PC-3 (cell line): ENCODE measurements at places on chromosomes 4 and X.

GRCh38 chr4:98601708-98602107 is 56.7 kb downstream of the TSPAN5 start:
- DNase-seq = peak; percentile 16

DNA sequence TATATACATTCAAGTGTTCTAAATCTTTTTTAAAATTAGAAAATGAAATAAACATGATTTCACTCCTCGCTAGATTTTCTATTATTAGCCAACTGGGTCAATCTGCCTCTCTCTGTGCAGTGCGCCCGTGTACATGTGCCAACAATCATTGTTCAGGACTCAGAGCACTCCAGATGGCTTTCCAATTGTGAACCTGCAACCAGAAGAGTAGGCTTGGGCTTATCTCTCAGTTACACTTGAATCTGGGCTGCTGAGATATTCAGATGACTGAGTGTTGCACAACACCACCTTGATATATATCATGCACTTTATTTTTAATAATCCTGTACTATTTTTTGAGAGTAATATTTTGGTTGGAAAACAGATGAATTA is 184.0 kb upstream of the FSTL5 start:
- no peak for DNase-seq

DNA sequence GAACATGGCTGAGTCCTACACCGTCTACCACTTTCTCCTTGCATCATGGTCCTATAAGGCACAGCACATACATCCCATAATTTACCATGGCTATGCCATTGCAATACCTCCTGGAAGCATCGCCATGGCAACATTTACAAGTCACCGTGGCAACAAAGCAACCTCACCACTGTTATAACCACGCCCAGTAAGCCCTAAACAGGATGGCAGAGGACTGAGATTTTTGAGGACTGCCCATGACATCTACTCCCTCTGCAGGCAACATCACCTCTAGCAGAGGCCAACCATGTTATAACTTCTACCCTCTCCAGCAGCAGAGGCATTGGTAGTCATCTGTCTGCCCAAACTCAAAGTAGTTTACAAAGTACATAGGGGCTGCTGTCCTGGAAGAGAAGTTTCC is 29.7 kb downstream of the BCOR start:
- peak; percentile 45 for DNase-seq

DNA sequence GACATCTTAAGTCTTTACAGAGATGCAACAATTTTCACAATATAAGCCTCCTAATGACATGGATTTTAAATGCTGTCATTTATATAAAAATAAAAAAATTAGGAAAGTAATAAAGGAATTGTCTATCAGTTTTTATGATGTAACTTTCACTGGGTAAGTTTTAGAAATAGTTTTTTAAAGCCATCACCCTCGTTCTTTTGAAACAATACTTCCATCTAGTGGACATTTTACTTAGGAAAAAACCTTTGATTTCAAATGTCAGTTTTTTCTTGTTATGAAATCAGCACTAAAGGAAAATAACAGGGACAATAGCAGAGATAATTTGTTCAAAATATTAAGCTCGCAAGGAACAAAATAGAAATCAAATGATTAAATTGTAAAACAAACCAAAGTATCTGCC is 24.3 kb upstream of the NDNF start:
- peak; percentile 50 for DNase-seq

- DNase-seq = peak; percentile 60
Measured at GRCh38 chr4:72119946-72120345, 88.1 kb downstream of the NPFFR2 start.

DNA sequence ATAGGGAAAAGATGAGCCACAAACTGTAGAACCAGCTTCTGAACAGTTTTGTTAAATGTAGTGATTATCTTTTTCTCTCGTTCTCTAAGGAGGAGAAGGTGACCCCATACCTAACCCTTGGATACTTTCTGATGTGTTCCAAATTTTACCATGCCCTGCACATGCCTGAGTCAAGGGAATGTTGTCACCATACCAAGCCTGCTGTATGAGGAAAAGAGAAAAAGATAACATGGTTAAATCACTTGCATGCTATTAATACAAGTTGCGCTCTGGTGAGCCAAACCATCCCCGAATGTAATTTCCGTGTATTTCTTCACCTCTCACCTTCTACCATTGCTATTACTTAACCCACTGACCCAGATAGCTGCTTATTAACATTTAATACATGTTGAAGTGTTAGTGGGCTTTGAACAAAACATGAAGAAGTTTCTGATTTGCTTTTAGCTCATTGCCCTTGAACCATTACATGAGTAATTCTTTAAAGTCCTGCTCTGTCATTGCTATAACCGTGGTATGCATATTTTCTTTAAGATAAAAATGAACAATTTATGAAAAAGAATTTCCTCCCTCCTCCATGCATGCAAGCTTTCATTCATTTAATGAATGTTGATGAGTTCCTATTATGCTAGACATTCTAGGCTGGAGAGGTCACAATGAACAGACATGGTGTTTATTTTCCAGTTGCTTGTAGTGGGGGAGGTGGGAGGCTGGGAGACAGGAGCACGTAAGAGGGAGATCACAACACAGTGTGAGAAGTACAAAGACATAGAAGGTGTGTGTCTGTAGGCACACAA is 13.6 kb upstream of the KIT start:
- DNase-seq = no peak

GRCh38 chr4:20248155-20248558 is 3.5 kb upstream of the SLIT2 start:
- DNase-seq = peak; percentile 82

- DNase-seq = peak; percentile 68
Measured at GRCh38 chrX:43552156-43552555, 103.9 kb upstream of the MAOA start.

DNA sequence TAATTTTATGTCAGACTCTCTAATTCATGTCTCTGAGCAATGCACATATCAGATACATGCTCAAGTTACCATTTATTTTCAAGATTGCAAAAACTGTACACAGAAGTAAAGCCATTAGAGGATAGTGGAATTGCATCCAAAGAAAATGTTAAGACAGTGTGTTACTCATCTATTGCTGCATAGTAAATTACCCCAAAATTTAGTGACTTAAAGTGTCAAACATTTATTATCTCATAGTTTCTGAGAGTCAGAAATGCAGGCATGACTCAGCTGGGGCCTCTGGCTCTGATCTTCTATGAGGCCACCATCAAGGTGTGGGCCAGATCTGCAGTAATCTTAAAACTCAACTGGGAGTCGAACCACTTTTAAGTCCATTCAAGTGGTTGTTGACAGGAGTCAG is 275.2 kb downstream of the QDPR start:
- no peak for DNase-seq

DNA sequence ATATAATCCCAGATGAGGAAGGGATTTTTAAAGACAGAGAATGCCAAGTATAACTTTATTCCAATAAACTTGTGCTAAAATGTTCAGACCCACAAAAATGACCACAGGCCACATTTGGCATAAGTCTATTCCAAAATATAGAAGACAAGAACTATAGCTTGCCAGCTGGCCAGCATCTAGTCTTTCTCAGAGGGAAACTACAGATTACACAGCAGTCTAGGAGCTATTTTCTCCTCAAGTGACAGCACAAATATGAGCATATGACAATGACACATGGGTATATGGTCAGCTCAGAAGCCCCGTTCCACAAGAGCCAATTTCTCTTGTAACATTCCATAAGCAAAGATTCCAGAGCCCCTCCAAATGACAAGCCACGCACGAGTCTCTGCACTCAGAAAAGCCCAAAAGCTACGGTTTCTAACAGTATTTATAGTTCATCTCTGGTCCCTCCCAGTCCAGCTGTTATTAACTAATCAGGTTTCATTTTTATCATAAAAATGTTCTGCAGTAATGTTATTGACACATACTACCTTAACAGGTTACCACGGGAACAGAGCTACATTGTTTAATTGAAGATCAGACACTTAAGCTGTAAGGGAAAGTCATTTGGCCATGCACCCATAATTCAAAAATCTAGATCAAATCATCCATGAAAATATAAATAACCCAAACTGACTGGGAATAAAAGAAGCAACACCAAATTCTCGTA is 70.3 kb downstream of the RAB28 start:
- no peak for DNase-seq

GRCh38 chr4:1200425-1201035 is 28.1 kb upstream of the SPON2 start:
- DNase-seq = no peak

DNA sequence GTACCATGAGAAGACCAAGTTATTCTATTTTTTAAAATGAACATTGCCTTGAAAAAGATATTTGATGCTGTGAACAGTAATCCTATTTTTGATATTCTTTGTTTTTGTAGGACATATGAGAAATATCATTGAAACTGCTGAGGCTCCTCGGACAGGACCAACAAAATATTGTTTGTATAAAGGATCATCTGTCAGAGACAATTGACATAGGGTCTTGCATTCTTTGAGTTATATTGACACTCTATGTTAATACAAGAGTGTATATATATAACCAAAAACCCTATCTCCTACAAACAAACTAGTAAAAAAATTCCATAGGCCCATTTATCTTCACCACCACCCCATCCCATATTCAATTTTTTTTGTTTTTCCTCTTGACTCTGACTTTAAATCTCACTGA is 222.7 kb downstream of the DACH2 start:
- DNase-seq = no peak
